ENCODE measurements at places on chromosomes 1 and 21. TPM values are rescaled to one million over a fixed set of nuclear protein-coding genes. Genes with fewer than 3 reads are reported as not detected.

GRCh38 chr1:243493156-243494129 lies 237.6 kb downstream of the SDCCAG8 start:
- H3K4me1 ChIP-seq = peaks cover 36% of the 10 kb centered on the region
- H3K4me3 ChIP-seq = no peak overlapping the region
- DNase-seq = peak; percentile 50
- H3K27me3 ChIP-seq = no peaks in the 10 kb centered on the region
- H3K27ac ChIP-seq = no peak overlapping the region

GRCh38 chr1:89986020-89986419 lies 8.9 kb upstream of the ZNF326 start:
- no peak overlapping the region for H3K4me3 ChIP-seq
- H3K27me3 ChIP-seq = no peaks in the 10 kb centered on the region
- H3K36me3 ChIP-seq = no peaks in the 10 kb centered on the region

GRCh38 chr1:84737590-84737989 lies 47.3 kb upstream of the SSX2IP start:
- no peaks in the 10 kb centered on the region for H3K4me1 ChIP-seq
- no peak for DNase-seq
- no peaks in the 10 kb centered on the region for H3K36me3 ChIP-seq

GRCh38 chr1:111973150-111973790 lies 16.2 kb downstream of the KCND3 start:
- peaks cover 2% of the 10 kb centered on the region for H3K27me3 ChIP-seq
- H3K4me1 ChIP-seq = peaks cover 7% of the 10 kb centered on the region
- no peak for DNase-seq
- H3K27ac ChIP-seq = no peak overlapping the region
- H3K4me3 ChIP-seq = no peak overlapping the region

GRCh38 chr21:27806281-27806680 lies 839.4 kb upstream of the ADAMTS5 start:
- no peaks in the 10 kb centered on the region for H3K4me1 ChIP-seq
- no peak overlapping the region for H3K4me3 ChIP-seq
- DNase-seq = no peak
- H3K36me3 ChIP-seq = no peaks in the 10 kb centered on the region

DNA sequence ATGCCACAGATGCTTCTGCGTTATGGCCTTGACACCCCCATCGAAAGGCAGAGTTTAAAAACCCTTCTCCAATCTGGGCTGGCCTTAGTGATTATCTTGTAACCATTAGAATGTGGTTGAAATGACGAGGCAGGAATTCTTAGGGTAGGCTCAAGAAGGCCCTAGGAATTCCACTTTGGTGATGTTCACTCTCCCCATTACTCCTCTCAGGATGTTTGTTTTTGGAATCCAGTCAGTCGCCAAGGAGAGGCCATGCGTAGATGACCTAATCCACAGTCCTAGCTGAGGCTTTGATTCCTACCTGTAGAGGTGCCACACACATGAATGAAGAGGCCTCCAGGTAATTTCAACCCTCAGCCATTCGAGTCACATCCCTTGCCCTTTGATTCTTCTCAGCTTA lies 318.2 kb downstream of the NEGR1 start:
- no peak overlapping the region for H3K27ac ChIP-seq
- DNase-seq = no peak
- H3K4me3 ChIP-seq = no peak overlapping the region
- H3K4me1 ChIP-seq = no peaks in the 10 kb centered on the region
- no peaks in the 10 kb centered on the region for H3K27me3 ChIP-seq
- H3K36me3 ChIP-seq = no peaks in the 10 kb centered on the region

GRCh38 chr1:21490774-21491487 lies 18.3 kb upstream of the ALPL start:
- H3K4me3 ChIP-seq = no peak overlapping the region
- H3K27me3 ChIP-seq = no peaks in the 10 kb centered on the region
- DNase-seq = no peak
- no peaks in the 10 kb centered on the region for H3K36me3 ChIP-seq
- H3K4me1 ChIP-seq = peaks cover 3% of the 10 kb centered on the region

- peak overlapping the region; percentile 36 for H3K27ac ChIP-seq
- no peak overlapping the region for H3K4me3 ChIP-seq
- H3K4me1 ChIP-seq = peaks cover 37% of the 10 kb centered on the region
- H3K27me3 ChIP-seq = no peaks in the 10 kb centered on the region
- no peak for DNase-seq
Measured at GRCh38 chr1:22328331-22329147, 123.1 kb upstream of the ZBTB40 start.

DNA sequence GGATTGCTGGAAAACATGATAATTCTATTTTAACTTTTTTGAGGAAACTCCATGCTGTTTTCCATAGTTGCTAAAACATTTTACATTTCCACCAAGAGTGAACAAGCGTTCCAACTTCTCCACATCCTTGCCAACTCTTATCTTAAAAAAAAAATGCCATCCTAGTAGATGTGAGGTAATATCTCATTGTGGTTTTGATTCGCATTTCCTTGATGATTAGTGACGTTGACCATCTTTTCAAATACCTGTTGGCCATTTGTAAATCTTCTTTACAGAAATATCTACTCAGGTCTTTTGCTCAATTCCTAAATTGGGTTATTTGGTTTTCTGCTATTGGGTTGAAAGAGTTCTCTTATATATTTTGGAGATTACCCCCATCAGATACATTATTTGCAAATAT lies 77.4 kb upstream of the CLDN14 start:
- H3K27ac ChIP-seq = no peak overlapping the region
- H3K27me3 ChIP-seq = no peaks in the 10 kb centered on the region
- no peaks in the 10 kb centered on the region for H3K4me1 ChIP-seq
- H3K36me3 ChIP-seq = no peaks in the 10 kb centered on the region
- no peak for DNase-seq

DNA sequence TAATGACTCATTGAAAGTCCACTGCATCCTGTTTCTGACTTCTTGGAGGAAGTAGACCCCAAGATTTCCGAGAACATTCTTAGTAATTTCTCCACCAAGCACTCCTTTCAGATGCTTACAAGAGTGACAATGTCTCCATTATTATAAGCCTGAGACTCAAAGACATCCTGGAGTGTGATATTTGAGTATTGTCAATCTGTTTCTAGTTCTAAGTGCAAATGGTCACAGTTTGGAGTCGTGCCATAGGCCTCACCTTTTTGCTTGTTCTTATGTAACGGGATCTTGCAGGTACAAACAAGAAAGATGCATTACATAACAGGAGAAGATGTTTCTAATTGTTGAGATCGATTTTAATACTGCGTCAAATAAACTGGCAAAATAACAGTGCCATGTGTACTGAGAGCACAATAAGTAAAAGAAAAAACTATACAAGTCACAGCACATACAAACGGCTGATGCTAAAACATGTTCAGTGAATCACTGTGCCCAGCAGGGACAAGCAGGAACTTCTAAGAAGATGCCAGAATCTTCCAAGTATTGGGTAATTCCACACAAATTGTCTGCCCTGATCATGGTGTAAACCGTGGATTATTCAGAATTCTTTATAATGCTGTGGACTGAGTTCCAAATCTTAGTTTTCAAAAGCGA lies 54.1 kb downstream of the CD2 start:
- no peaks in the 10 kb centered on the region for H3K27me3 ChIP-seq
- no peaks in the 10 kb centered on the region for H3K4me1 ChIP-seq
- H3K27ac ChIP-seq = no peak overlapping the region
- DNase-seq = no peak
- no peaks in the 10 kb centered on the region for H3K36me3 ChIP-seq

DNA sequence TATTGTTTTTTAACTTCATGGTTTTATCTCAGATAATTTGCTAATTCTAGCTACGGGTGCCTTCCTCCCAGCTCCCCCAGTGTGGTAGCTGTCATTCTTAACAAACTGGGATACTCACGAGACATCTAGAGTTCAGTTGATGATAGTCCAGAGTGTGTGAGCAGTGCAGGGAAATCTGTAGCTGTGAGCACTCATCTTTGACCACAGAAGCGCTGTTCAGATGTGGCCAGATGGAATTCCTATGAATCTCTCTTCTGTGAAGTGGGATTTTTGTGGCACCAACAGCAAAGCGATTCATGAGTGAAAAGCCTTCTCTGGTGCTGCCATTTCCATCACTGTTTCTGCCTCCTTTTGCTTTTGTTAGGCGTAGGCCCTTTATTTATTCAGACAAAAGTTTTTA lies 125.1 kb downstream of the NFIA start:
- no peaks in the 10 kb centered on the region for H3K27me3 ChIP-seq
- no peak overlapping the region for H3K4me3 ChIP-seq
- no peak for DNase-seq
- H3K4me1 ChIP-seq = no peaks in the 10 kb centered on the region
- H3K36me3 ChIP-seq = no peaks in the 10 kb centered on the region
- no peak overlapping the region for H3K27ac ChIP-seq

- H3K27me3 ChIP-seq = no peaks in the 10 kb centered on the region
- no peaks in the 10 kb centered on the region for H3K4me1 ChIP-seq
- no peak for DNase-seq
- H3K27ac ChIP-seq = no peak overlapping the region
Measured at GRCh38 chr21:27582246-27582947, 615.5 kb upstream of the ADAMTS5 start.

- H3K36me3 ChIP-seq = no peaks in the 10 kb centered on the region
- no peak for DNase-seq
- peaks cover 21% of the 10 kb centered on the region for H3K4me1 ChIP-seq
- H3K4me3 ChIP-seq = no peak overlapping the region
Measured at GRCh38 chr1:54500107-54500431, 48.0 kb upstream of the ACOT11 start.

- no peaks in the 10 kb centered on the region for H3K36me3 ChIP-seq
- H3K4me3 ChIP-seq = no peak overlapping the region
- H3K4me1 ChIP-seq = no peaks in the 10 kb centered on the region
- no peaks in the 10 kb centered on the region for H3K27me3 ChIP-seq
Measured at GRCh38 chr1:81848880-81849682, 48.3 kb downstream of the ADGRL2 start.

- no peaks in the 10 kb centered on the region for H3K36me3 ChIP-seq
- no peaks in the 10 kb centered on the region for H3K27me3 ChIP-seq
- H3K4me3 ChIP-seq = no peak overlapping the region
- no peaks in the 10 kb centered on the region for H3K4me1 ChIP-seq
- no peak overlapping the region for H3K27ac ChIP-seq
Measured at GRCh38 chr1:80882553-80882952, 918.2 kb upstream of the ADGRL2 start.

DNA sequence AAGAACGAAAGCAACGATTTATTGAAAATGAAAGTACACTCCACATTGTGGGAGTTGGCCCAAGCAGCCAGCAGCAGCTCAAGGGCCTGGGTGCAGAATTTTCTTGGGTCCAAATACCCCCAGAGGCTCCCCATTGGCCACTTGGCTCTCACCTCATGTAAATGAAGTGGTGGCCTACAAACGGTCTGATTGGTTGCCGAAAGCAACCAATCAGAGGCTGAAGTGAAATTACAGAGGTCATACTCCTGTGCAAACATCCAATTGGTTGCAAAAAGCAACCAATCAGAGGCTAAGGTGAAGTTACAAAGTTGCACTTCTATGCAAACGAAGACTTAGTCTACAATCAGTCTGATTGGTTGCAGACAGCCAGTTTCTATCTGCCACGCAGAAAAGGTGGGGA lies 31.9 kb downstream of the FAM163A start:
- H3K4me3 ChIP-seq = no peak overlapping the region
- H3K27me3 ChIP-seq = no peaks in the 10 kb centered on the region
- H3K27ac ChIP-seq = no peak overlapping the region

GRCh38 chr1:93502571-93502970 lies 54.7 kb downstream of the FNBP1L start:
- no peak overlapping the region for H3K27ac ChIP-seq
- DNase-seq = no peak
- no peaks in the 10 kb centered on the region for H3K27me3 ChIP-seq
- no peaks in the 10 kb centered on the region for H3K4me1 ChIP-seq
- H3K36me3 ChIP-seq = peaks cover 1% of the 10 kb centered on the region

DNA sequence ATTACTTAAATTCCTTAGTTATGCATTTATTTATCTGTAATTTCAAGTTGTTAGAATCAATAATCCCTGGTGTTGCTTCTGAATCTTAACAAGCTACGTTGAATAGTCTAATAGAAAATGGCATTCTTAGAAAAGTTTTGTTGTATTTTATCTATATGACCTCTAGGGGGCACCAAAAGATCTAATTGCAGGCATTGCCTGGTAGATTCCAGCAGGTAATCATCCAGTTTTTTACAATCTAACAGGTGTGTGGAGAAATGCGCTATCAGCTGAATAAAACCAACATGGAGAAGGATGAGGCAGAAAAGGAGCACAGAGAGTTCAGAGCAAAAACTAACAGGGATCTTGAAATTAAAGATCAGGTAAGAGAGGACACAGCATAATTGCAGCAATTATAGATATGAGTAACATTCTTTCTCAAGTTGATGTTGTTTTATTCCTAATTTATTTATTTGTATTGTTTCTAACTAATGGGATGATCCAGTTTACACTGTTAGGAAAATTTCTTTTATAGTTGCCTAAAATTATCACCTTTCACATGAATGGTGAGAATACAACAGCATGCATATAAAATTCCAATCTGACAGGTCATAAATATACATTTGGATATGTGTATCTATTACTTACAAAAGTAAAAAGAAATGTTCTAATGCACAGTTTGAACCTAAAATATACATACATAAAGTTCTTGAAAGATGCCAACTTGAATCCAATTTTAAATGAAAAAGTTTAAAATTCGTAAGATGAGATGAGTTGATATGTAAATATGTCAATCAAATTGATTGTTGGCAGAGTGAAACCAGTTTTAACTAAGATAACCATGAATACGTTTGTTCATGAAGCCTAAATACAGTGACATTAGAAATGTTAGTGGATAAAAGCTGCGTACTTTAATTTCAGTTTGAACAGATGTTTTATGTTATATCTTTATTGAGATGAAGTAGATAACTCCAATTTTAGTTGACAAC lies 88.4 kb downstream of the SDCCAG8 start:
- no peak overlapping the region for H3K27ac ChIP-seq
- no peak overlapping the region for H3K4me3 ChIP-seq
- no peaks in the 10 kb centered on the region for H3K27me3 ChIP-seq
- H3K36me3 ChIP-seq = peaks cover 6% of the 10 kb centered on the region
- no peaks in the 10 kb centered on the region for H3K4me1 ChIP-seq
- peak; percentile 18 for DNase-seq

GRCh38 chr1:150362721-150363425 lies 1.1 kb upstream of the RPRD2 start:
- peaks cover 11% of the 10 kb centered on the region for H3K4me1 ChIP-seq
- no peaks in the 10 kb centered on the region for H3K27me3 ChIP-seq
- no peaks in the 10 kb centered on the region for H3K36me3 ChIP-seq

- no peak for DNase-seq
- H3K36me3 ChIP-seq = no peaks in the 10 kb centered on the region
- H3K4me1 ChIP-seq = peaks cover 6% of the 10 kb centered on the region
- no peaks in the 10 kb centered on the region for H3K27me3 ChIP-seq
Measured at GRCh38 chr1:223091896-223092295, 51.2 kb downstream of the TLR5 start.

The IBA57 gene
- total RNA-seq = 6.8 TPM

The PTPN14 gene
- 16.3 TPM for total RNA-seq

The CACNA1E gene
- 53.7 TPM for total RNA-seq

The SLC35E2B gene
- 46.2 TPM for total RNA-seq

The INPP5B gene
- total RNA-seq = 26.6 TPM

The DOCK7 gene
- total RNA-seq = 83.2 TPM

The UTS2 gene
- total RNA-seq = 11.0 TPM

The LIN28A gene
- total RNA-seq = not detected

The CIART gene
- total RNA-seq = 4.3 TPM

The NES gene
- 61.8 TPM for total RNA-seq

The RAD54L gene
- 3.9 TPM for total RNA-seq

The FUBP1 gene
- total RNA-seq = 163 TPM

The ECE1 gene
- total RNA-seq = 33.9 TPM

The BCAN gene
- 181 TPM for total RNA-seq

All from spinal cord (tissue), 10 donors.